ENCODE measurements at places on chromosomes 1 and 21.

- no peak for DNase-seq
Measured at GRCh38 chr1:157371826-157372225, 180.5 kb downstream of the FCRL5 start.

DNA sequence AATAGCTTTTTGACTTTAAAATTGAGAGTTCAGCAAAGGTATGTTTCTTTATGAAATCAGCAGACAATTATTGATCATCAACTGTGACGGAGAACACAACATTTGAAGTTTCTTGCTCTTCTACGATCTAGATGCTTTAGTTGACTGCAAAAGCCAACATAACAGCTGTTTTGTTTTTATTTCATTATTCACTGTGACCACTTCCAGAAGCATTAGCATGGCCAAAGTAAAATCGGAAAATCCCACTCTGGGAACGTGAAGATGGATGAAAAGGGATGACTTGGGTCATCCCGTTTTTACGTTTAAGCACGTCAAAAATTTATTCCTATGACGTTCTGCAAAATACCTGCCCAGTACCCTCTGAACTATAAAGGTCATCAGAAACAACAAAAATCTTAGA lies 833.0 kb upstream of the ADAMTS5 start:
- no peak for DNase-seq

DNA sequence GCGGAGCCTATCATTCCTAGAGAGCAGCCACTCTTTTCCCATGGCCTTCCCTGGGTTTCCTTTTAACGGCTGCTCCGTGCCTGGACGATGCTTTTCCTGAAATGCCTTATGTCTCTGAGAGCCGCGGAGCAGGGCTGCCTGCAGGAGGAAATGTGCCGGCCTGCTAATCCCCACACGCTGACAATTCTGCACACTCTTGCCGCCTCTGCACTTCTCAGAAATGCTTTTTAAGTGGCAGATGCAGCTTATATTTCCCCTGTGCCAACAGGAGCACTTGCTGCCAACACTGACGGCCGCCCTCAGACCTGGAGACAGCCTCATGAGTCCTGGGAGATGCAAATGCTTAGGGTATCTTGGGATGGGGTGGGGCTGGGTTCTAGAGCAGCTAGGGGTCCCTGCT lies 253.2 kb downstream of the GRIK3 start:
- no peak for DNase-seq

GRCh38 chr1:2130871-2131289 lies 63.7 kb downstream of the FAAP20 start:
- DNase-seq = no peak

DNA sequence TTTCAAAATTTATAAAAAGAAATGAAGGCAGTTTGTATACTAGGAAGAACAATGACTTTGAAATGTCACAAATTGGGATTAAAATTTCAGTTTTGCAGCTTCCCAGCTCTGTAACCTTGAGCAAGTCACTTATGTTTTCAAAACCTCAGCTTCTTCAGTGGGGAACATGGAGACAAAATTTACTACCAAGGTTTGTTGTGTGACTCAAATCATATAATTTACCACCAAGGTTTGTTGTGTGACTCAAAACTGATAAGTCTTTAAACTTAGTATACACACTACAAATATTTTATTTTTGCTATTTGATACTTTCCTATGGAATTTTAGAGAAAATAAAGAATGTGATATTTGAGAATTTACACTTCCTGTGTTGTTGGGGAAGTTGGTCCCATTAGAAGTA lies 219.9 kb downstream of the KCTD3 start:
- no peak for DNase-seq

DNA sequence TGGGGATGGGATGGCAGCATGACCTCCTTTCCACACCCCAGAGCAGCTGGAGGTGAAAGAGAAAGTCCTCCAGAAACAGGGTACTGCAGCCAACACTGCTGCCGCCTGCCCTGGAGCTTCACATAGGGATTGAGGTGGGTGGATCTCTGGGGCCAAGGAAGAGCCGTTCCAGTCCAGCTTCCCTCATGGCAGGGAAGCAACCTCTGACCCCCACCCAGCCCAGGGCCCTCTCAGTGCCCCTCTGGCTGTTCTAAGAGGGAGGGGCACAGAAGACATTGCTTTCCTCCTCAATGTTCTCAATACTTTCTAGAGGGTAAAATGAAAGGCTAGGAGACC lies 5.7 kb downstream of the KIF21B start:
- no peak for DNase-seq

DNA sequence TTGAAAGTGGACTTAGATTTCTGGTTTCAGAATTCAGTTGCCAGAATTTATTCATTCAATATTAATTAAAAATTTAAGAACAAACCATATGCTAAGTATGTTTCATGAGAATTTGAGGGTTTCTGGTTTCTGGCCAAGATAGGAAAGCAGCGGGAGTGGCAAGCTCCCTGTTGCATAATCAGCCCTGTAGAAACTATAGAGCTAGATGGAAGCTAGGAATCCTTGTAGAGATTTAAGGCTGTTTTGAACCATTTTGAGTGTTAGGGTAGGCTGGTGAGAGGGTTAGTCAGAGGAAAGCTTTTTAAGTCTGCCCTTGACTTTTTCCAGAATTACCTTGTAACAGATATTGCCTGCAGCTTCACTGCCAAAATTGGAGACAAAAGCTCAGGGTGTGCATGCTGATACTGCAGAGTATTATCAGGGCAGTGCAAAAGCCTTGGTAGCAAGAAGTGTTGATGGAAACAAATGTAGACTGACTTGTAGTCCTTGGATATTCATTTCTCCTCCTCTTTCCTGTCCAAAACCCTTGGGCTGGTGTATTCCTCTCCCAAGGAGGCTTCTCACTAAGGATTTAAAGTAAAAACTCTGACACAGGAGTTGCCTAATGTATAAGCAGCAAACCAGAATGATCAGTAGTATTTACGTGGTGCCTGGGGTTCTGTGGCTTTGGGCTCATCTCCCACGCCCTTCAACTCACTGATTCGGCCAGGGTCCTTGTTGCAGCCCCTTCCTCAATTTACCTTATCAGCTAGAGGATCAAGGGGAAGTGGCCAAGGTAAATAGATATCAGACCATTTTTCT lies 12.6 kb upstream of the GIPC2 start:
- no peak for DNase-seq

DNA sequence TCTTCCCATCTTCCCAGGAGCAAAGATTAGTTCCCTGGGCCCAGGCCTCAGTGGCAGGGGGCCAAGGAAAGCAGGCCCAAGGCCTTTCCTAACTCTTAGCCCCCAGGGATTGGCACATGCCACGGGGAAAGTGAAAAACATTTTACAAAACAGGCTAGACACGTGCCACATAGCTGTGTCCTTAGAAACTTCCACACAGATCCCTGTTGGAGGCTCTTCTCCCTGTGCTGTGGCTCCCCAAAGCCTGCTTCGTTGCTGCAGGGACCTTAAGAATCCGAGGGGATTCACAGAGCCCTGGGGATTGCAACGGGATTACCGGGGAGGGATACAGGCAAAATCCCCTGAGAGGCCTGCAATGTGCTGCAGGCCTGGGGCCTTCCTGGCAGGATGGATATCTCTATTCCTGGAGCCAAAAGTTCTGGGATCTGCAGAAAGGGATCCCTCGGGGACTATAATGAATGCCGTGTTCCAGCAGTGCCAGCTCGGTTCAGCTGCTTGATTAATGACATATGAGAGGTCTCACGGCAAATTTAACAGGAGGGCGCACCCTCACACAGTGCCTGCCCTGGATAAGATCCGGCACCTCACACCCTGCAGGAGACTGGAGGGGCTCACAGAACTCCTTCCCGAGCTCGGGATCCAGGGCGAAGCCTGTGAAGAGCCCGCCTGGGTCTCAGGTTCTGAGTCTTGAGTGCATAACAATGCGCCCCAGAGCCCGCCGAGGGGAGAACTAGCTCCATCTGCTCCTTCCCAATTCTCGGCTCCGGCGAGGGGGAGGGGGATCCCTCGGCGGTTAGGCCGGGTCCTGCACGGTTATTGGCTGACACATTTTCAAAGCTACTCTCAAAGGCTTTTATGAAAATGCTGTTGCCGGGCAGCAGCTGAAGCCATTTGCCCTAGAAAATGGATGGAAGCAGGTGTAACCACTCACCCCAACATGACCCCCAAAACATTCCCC lies 15.3 kb upstream of the RGS8 start:
- no peak for DNase-seq

DNA sequence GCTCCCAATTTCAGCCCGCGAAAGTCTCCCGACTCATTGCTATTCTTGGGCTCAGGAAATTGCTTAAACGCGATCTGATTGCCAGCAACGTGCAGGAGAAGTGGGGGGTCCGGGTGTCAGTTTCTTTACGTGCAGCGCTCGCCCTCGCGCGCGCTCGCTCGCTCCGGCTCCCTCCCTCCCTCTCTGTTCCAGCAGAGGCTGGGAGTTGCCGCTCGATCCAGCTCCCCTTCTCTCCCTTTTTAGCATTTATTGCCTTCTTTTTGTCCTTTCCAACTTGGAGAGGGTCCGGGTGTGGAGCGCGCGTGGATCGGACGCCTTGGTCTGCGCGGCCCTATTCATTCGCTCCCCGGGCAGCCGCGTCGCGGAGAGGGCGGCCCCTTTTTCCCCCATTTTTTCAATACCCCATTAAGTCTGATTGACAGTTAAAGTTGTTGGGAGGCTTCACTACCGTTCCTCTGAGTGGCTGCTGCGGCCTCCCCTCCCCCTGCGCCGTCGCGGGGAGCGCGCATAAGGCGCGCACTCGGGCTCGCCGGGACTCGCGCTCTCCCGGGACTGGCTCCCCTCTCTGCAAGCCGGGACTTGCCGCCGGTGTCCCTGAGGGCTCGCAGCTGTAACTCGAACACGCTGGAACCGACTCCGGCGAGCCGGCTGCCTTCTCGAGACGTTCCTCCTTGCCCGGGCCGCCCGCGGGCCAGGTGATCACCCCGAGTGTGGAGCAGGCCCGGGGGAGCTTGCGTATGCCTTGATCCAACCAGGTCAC lies at the start of gene DHRS3:
DHRS3 (minus strand) TSS at position 310 of the 760 bp plus-strand sequence. CDS start 862 bp downstream, outside the sequence.
- peak; percentile 66 for DNase-seq

- no peak for DNase-seq
Measured at GRCh38 chr1:247385283-247385682, 30.7 kb upstream of the NLRP3 start.

GRCh38 chr1:174217248-174217647 lies 57.9 kb downstream of the RABGAP1L start:
- DNase-seq = no peak

DNA sequence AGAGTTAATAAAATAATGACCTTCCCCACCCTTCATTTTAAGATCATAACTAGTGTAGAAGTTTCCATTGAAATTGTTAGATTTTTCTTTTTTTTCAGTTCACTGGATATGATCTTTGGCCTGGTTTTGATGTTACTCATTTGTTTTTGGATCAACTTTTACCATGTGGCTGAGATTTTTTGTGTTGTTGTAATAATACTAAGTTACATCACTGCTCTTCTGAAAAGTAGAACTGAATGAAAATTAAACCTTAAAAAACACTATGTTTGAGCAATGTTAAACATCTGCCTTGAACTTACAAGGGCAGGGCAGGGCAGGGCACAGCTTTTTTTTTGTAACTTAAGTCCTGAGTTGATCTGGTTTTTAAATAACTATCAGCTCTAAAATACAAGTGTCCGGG lies 204.8 kb upstream of the ADAMTS5 start:
- DNase-seq = no peak

DNA sequence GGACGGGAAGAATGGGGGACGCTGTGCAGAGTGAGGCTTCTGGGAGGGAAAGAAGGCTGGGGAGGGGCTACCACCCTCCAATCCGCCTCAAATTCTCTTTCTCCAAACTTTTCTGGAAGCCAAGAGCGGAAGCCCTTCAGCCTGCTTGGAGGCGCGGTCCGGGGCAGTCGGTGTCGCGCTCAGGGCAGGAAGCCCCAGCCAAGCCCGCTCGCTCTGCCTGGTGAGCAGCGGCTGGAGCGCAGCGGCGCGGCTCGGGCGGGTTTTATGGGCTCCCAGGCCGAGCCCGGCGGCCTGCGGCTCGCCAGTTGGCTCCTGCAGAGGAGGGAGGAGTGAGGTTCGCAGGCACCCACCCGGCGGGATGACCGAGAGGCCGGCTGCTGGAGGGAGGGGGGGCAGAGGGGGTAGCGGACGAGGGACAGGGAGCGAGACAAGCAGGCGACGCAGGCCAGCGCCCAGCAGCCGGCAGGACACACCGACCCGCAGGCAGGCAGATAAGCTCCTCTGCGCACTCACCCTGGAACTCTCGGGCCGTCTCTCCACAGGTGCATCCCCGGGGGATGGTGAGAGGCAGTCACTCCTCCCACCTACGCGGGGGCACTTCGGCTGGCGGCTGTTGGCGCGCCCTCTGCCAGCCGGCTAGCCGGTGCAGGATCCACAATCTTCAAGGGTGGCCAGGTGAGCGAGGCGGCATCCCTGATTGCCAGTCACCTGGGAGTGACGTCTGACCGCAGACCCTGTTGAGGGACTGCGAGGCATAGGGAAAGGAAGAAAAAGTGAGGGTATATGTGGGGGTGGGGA lies at the start of gene AVPR1B:
AVPR1B (minus strand) TSS at position 238 of the 798 bp plus-strand sequence. CDS start 498 bp downstream, outside the sequence.
- no peak for DNase-seq

GRCh38 chr1:204869097-204869496 lies 1.6 kb upstream of the NFASC start:
- DNase-seq = no peak

DNA sequence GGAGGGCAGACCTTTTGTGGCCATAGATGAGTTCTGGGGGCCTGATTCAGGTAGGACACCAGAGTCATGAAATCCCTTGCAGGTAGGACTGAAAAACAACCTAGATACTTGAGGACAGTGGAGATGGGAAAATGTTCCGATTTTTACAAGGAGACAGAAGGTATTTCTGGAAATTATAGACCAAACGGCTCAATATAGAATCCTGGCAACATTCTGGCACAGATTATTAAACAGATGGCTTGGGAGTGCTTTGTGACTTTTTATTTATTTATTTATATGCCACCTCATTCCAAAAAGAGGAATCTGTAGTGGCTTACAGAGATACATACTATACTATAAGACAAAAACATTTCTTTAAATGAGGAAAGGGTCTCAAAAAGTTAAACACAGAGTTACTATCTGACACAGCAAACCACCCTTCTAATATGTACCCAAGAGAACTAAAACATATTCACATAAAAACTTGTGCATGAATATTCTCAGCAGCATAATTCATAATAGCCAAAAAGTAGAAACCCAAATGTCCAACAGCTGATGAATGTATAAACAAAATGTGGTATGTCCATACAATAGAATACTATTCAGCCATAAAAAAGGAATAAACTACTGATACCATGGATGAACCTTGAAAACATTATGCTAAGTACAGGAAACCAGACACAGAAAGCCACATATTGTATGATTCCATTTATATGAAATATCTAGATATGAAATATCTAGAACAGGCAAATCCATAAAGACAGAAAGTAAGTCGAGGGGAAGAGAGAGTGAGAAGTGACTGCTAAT lies 49.8 kb downstream of the CDK18 start:
- DNase-seq = no peak

DNA sequence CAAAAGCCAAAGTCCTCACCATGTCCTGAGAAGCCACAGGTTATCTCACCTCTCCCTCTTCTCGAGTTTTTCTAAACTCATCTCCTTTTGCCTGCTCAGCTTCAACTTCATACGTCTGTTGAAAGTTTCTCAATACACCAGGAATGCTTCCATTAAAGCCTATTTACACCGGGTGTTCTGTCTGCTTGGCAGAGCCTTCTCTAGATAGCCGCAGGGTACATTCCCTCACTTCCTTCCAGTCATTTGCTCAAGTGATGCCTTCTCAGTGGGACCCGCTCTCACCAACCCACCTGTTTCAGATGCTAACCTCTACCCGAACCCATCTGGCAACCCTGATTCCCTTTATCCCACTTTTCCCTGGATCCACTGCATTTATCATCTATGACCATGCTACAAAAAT lies 257.0 kb upstream of the ADGRL2 start:
- DNase-seq = no peak

Data from AG09309 (cell line).